Stimulated activated CD4-positive, alpha-beta T cell treated with anti-CD3 and anti-CD28 coated beads, Interleukin-1b, Interleukin-23, amount 100 ng/mL, for 48 hours (primary cell): ENCODE measurements at places on chromosomes 11 and 22.

DNA sequence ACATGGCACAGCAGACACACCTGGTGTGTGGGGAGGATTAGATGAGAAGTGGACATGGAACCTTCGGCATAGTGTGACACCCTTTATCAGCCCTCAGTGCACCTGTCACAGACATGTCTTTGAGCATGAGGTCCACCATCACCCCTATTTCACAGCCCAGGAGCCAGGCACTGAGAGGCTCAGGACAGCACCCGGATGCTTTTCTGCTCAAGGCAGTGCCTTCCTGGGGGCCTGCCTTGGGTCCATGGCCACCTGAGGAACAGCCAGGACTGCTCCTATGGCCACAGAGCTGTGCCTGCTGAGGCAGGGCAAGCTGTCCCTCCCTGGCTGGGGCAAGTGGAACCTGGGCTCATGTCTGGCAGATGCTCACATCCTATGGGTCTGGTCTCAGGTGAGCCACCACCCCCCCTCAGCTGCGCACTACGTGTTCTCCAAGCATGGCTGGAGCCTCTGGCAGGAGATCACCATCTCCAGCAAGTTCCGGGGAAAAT, 75.8 kb downstream of the MORC2 start:
- no peak for DNase-seq

GRCh38 chr11:123480290-123480815, 50.3 kb downstream of the GRAMD1B start:
- no peak for DNase-seq

DNA sequence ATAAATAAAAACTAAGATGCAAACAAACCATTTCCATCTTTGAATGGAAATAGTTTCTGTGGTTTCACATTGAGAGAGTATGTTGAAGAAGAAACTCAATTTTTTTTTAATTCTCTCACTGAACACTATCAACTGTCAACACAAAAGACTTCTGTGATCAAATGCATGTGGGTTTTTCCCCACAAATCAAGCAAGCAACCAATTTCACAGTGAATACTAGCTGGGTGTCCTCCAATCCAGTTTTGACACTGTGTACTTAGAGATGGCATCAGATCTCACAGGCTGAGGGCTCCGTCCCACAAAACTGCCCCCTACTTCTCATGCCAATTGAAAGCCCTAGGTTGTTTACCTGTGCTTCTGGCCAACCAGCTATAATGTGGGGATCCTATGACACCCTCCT, 34.5 kb downstream of the CTSC start:
- no peak for DNase-seq

DNA sequence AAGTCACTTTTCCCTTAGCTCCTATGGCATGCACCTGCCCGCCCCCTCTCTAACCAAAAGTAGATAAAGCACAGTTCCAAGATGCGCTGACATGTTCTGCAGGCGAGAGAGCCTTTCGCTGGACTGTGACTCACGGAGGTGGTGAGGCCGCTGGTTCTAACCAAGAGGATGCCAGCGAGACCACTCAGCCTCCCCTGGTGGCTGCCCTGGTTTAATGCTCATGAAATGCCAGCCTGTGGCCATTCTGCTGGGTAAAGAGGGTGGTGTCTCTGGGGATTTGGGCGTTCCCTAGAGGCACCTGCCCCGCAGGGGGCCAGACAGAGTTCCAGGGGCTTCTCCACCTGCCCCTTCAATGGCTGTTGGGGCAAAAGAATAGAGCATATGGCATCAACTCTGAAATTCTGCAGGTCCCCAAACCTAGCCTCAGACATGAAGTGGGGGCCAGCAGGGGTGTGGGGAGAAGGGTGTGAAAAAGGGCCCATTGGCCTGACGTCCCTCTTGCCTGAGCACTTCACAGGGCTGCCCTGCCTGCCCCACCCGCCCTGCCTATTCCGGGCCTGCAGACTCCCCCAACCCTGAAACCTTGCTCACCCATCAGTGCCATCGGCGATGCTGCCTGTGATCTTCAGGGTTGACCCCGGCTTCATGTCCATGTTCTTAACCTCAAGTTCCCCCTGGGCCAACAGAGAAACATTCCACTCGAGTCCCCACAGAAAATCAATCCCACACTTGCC, 8.5 kb downstream of the LGALS2 start:
- no peak for DNase-seq

DNA sequence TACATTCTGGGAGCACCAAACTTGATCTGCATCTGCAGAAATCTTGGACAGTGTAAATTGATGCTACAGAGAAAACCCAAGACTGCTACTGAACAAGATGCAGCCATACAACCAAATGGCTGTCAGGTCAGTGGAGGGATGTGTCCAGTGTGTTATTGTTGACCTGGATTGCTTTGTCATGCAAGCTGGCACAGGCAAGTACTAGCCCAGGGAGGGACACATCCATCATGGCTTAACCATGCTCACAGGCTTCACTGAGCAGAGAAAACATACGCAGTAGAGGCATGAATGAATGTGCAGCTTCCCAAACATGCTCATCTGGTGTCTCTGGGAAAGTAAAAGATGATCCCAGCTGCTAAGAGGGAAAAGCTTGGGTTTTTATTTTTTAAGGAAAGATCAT, 93.6 kb downstream of the MTNR1B start:
- DNase-seq: no peak

DNA sequence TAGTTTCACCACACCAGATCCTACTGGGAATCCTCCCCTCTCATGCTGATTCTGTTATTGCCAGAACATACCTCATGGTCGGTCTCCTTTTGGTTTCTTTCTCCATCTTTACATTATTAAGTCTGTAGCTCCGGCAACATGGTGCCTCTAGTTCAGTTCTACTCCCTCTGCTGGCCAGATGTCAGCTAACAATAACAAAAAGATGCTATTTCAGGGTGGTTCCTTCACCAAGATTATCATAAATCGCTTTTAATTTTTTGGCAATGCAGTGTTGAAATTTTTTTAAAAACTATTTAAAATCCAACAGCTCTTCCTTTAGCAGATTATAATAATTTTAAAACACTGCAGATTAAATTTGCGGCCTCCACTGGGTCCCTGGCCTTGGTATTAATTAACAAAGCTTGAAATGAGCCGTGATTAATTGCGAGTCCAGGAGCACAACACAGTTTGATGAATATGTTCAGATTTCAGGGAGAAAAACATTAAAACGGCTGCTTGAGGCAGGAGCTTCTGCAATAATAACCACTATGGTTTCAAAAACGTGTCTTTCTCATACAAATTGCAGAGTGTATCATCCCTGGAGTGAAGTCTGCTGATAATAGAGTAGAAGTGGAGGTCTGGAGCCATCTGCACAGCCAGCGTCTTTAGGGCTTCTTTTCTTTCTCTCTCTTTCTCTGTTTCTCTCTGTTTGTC, 492.9 kb upstream of the KIRREL3 start:
- DNase-seq: no peak

GRCh38 chr11:72955466-72955865, 141.3 kb downstream of the ATG16L2 start:
- no peak for DNase-seq

DNA sequence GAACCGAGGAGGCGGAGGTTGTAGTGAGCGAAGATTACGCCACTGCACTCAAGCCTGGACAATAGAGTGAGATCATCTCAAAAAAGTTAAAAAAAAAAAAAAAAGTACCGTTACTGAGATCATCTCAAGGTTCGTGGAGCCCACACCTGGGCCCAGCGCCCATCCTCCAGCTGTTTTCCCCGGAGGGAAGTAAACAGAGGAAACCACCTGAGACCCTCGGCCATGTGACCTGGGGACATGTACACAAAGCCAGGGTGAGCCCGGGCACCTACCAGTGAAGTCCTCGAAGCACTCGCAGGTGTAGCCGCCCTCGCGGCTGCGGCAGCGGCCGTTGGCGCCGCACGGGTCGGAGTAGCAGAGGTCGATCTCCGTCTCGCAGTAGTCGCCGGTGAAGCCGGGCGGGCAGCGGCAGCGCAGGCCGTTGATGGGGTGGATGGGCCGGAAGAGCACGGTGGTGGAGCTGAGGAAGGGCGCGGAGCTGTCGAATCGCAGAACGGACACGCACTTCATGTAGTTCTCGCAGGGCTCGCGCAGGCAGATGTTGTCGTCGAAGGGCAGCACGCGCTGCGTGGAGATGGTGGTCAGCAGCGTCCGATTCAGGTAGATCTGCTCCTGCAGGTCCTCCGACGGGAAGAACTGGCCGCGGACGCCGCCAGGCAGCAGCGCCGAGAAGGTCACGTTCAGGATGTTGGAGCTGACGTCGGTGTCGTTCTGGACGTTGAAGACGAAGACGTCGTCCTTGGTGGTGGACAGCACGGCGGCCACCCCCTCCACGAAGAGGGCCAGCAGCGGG, 73.8 kb downstream of the CELSR1 start:
- no peak for DNase-seq

- no peak for DNase-seq
These were observed 29.8 kb upstream of the P2RY2 start for GRCh38 chr11:73188301-73188700.

GRCh38 chr11:62393061-62393611, 25.7 kb upstream of the SCGB1A1 start:
- DNase-seq: no peak

GRCh38 chr22:49975543-49976389, 15.2 kb downstream of the PIM3 start:
- peak; percentile 77 for DNase-seq

DNA sequence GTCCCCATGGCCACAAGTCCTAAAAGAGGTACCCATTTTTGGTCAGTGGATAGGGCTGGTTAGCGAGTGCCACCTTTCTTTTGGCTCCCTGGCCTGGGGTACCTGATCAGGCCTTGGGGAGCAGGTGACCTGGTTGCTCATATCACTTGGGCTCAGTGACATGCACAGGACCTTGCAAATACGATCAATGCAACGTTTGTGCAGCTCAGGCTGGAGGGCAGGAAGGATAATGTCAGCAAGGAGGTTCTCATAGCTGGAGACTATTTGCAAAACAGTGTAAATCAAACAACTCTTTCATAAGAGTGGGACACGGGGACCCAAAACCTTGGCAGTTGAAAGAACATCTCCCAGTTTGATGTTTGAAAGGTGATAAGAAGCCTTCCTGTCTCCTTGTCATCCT, 127.4 kb upstream of the CADM1 start:
- DNase-seq: no peak

GRCh38 chr11:117738246-117738957, 58.6 kb downstream of the DSCAML1 start:
- DNase-seq: no peak

- DNase-seq: peak; percentile 15
These were observed 132.8 kb upstream of the PITPNB start for GRCh38 chr22:28051787-28052356.

DNA sequence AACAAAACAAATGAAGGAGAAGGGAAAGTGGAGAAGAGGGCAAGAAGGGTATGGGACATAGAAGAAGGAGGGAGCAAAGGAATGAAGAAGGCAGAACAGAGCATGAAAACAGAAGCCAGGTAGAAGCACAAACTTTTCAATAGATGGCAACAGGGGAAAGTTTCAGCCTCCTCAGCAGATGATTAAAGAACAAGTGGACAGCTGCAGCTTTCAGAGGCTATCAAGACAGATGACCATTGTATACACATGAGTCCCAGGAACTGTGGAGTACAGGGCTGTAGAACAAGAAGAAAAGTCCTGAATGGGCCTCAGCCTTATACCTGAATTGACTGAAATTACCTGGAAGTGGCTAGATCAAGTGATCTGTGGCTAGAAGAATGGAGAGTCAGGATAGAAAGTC, 62.0 kb upstream of the FIBIN start:
- DNase-seq: no peak

GRCh38 chr11:60858731-60859464, 3.1 kb upstream of the PTGDR2 start:
- DNase-seq: no peak

GRCh38 chr11:120974965-120975364, 48.9 kb upstream of the TBCEL start:
- no peak for DNase-seq

DNA sequence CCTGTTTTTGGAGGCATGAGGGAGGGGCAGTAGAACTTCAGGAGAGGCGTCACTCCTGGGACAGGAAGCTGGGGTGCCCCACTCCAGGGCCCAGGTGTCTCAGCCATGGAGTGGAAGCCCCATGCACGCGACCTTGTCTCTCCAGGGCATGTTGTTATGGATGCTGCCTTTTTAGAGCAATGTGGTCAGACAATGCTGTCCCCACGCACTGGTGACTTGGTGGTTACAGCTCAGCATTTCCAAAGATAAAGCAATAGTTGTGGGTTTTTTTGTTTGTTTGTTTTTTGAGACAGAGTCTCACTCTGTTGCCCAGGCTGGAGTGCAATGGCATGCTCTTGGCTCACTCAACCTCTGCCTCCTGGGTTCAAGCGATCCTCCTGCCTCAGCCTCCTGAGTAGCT, 22.3 kb downstream of the EIF4G2 start:
- no peak for DNase-seq

- no peak for DNase-seq
These were observed 28.1 kb upstream of the ACAT1 start for GRCh38 chr11:108093128-108093904.

DNA sequence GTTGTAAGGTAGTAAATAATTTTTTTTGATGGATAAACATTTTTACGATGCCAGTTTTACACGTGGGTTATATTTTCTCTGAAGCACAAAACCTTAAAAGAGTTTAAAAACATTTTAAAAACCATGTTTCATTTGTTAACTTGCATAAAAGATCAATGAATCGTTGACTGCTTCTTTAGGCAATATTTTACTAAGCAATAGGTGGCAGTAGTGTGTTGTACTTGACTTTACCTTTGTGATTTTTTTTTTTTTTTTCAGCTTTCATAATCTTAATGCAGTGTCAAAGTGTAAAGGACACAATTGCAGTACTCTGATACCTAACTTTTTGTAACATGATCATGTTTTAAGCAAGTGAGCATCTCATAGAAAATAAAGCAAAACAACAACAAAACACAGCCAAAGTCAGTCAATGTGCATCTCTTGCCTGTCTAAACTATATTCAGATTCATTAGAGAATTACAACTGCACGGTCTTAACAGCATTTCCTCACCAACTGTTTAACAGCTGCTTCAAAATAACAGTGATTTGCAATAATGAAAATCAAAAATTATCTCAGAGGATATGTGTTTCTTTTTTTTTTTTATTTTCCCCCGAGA, 27.7 kb downstream of the DNAJC24 start:
- DNase-seq: no peak

- DNase-seq: no peak
These were observed 199.7 kb upstream of the POU2AF2 start for GRCh38 chr11:111045874-111046273.

GRCh38 chr11:45995342-45995734, 72.9 kb downstream of the LARGE2 start:
- DNase-seq: no peak

GRCh38 chr11:63961608-63962412, 12.6 kb upstream of the COX8A start:
- DNase-seq: no peak

- no peak for DNase-seq
These were observed 34.0 kb upstream of the EMID1 start for GRCh38 chr22:29171721-29172120.

DNA sequence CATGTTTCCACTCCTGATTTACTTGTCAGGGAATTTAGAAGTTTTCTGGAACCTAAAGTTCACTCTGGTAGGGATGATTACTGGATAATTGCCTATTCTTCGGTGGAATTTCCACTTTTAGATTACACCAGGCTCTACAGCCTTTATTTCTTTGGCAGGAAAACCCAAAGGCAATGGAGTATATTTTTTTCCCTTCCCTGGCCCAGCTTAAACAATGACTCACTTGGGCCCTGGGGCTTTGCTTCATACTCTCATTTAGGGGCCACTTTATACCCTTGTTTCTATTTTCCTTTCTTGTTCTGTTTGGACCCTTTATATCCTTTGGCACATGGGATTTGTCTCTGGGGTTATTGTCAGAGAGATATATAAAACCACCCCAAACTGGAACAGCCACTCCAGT, 114.7 kb downstream of the CSTPP1 start:
- DNase-seq: no peak

GRCh38 chr11:593347-593746, 17.1 kb downstream of the PHRF1 start:
- no peak for DNase-seq

- DNase-seq: no peak
These were observed 33.4 kb downstream of the TMEM123 start for GRCh38 chr11:102419181-102419580.
